Cortex of kidney (tissue), 1 donor: ENCODE measurements at places on chromosomes 3 and 15.

DNA sequence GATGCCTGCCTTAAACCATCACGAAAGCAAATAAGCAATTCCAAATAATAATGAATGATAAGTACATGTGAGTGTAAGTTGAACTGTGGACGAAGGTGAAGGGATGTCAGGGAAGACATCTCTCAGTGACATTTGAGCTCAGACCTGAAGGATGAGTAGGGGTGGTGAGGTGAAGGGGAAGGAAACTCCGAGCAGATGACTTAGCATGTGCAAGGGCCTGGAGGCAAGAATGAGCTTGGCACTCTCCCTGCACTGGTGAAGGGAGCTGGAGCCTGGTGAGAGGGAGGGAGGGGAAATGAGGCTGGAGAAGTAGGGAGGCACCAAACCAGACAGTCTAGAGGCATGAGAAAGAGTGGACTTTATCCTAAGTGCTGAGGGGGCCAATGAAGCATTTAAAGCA lies 84.3 kb downstream of the MTHFS start:
- DNase-seq: no peak

DNA sequence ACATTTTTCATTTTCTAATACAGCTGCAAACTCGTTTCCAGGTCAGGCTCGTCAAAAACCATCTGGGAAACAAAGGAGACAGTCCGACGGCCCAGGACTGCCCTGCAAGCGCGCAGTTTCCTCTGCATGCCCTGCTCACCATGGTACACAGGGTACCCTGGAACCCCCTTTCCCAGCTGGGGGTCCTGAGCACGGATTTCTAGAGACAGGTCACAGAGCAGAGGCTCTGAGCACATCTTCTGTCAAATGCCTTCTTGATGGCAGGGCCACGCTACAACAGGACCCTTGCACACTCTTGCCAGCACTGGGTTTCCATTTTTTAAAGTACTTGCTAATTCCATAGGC lies 8.1 kb downstream of the ZXDC start:
- DNase-seq: no peak

DNA sequence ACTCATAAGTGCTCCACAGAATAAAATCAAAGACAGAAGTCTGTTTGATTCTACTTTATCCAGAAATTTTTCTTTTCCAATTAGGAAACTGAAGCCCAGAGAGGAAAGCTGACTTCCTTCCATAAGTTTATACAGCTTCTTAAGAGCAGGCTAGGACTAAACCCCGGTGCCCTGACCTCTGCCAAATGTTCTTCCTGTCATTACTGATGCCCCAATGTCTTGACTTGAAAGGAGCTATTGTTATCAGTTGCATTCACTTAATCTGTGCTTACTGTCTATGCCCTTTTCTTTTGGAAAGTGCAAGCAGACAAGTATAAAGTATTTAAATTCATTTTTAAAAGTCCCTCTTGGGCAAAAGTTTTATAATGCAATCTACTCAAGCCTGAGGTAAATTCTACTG lies 18.1 kb downstream of the CD200 start:
- DNase-seq: no peak

DNA sequence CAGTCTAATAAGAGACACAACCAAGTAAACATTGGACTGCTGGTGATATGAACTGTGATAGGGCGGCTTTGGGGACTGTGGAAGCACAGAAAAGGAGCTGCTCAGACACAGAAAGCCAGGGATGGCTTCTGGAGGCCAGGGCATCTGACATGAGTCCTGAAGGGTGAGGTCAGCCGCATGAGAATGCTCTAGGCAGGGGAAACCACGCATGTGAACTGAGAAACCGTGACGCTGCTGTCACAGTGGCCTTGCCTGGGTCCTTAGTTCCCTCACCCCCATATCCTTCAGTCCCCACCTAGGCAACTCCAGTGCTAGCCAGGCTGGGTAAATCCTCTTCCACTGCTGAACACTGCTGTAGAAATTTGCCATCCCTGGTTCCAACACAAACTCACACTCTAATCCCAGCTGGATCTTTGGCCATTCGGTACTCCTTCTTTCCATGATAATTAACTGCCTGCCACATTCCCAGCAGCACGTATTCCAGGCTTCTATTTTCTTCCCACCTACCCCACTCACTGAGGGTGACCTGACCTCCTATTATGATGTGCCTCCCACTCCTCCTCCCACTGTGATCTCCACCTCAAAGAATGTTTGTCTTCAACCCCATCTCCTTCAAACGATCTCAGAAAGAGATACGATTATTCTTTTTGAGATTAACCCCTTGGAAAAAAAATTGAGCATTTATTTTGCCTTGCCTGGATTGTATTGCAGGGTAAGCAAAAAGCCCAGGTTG lies 31.4 kb downstream of the CRYGS start:
- no peak for DNase-seq

GRCh38 chr3:114456742-114457141 lies 162.9 kb downstream of the TIGIT start:
- DNase-seq: no peak

- DNase-seq: no peak
Measured at GRCh38 chr15:84785053-84785452, 32.1 kb upstream of the ALPK3 start.

DNA sequence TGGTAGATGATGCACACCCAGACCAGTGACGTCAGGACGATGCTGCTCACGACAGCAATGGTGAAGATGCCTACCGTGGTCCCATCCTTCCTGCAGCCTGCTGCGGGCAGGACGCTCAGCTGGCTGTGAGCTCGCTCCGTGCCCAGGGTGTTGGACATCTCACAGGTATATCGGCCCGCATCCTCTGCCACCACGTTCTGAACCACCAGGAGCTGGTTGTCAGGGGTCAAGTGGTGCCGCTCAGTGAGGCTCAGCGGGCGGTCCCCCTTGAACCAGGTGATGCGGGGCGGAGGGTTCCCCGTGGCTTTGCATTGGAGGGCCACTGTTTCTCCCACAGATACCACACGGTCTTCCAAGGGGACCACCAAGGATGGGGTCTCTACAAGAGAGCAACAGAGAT lies 117.8 kb downstream of the LRIG1 start:
- DNase-seq: no peak
